ENCODE measurements at places on chromosomes 2 and 18.

DNA sequence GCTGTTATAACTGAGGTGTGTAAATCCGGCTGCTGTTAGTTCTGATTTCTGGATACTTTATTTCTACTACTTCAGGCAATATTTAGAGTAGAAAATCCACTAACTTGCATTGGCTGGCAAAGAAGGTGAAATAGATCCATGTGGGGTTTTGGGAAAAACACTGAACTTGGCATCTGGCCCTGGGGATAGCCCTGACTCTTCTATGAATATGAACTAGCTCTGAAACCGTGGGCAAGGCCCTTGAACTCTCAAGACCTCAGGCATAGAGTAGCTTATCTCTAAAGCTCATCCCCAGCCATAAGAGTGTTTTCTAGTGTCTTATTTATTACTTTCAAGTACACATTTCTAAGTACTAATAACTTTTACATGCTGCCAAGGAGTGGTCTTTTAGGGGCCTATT is 25.8 kb downstream of the PARD3B start:
- no peak for DNase-seq

GRCh38 chr2:212477571-212477970 is 61.0 kb downstream of the ERBB4 start:
- DNase-seq, result no peak

DNA sequence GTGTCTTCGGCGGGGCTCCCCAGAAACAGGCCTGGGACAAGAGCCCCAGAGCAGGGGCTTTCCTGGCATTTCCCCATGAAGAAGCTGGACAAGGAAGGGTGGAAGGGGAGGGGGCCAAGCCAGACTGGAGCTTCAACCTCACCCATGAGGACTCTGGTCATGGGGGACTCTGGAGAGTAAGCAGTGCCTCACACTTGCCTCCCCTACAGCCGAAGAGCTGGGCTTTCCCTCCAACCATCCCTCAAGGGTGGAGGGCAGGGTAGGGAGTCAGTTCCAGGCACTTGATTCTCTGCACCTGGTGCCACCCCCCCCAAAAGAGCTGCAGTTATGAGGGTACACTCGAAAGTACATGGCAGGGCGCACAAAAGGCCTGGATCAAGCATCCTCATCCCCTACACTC is 246.6 kb downstream of the TFCP2L1 start:
- no peak for DNase-seq

GRCh38 chr18:70243131-70243929 is 37.8 kb upstream of the RTTN start:
- no peak for DNase-seq

- no peak for DNase-seq
Observed at GRCh38 chr2:234955971-234956509, 4.2 kb downstream of the SH3BP4 start.

GRCh38 chr2:464562-465309 is 176.8 kb upstream of the ALKAL2 start:
- DNase-seq, result no peak

GRCh38 chr2:124725187-124725586 is 700.1 kb downstream of the CNTNAP5 start:
- no peak for DNase-seq

GRCh38 chr2:233165543-233165894 is 86.0 kb upstream of the ATG16L1 start:
- DNase-seq, result no peak

DNA sequence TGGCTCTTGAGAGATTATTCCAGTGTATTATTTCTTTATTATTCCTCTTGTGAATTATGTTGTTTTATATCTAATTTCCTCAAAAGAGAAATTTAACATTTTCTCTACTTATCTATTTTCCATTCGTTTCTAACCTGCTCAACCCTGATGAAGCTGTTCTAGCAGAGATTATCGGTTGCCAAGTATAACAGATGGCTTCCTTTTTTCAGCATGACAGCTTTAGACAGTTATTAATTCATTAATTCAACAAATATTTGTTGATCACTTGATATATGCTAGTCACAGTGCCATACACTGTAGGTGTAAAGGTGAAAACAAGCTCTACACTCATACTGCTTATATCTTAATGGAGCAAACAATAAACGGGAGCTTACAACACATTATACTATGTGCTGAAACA is 137.9 kb upstream of the UBE2E3 start:
- DNase-seq, result no peak

DNA sequence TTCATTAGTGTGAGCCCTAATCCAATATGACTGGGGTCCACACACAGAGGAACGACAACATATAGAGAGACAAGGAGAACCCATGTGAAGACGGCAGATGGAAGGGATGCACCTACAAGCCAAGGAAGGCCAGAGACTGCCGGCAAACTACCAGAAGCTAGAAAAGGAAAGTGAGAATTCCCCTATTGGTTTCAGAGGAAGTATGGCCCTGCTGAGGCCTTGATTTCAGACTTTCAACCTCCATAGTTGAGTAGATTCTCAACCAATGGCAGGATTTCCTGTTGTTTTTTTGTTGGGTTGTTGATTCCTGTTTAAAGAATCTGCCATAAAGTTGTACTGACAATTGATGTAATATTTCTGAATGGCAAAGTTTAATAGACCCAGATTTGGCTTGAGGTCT is 241.5 kb downstream of the SATB2 start:
- DNase-seq, result no peak

DNA sequence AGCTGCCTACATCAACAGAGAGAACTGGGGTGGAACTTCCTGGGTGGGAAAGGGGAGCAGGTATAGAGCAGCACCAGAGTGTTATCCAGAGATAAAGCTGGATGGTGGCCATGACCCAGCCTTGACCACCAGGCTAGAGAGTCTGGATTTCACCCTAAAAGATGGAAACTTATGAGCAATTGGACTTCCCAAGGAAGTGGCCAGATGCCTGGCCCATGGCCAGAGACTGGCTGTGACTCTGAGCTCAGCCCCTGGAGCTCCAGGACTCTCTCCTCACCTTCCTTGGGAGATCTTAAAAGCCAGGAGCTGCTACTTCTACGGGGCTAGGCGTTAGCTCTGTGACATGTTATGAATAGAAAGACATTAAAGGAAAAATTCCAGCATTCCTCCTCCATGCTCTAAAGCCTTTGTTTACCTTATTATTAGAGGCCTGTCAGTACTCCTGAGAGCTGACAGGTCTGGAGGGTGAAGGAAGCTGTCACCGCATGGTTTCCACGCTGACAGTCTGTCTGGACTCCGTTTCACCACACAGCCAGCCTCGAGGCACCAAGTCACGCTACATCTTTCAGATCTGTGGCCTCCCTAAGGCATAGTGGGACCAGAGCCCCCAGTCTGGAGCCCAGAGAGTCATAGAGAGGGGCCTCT is 260.0 kb upstream of the SIX2 start:
- no peak for DNase-seq

- no peak for DNase-seq
Observed at GRCh38 chr18:72637299-72637698, 93.2 kb upstream of the CBLN2 start.

DNA sequence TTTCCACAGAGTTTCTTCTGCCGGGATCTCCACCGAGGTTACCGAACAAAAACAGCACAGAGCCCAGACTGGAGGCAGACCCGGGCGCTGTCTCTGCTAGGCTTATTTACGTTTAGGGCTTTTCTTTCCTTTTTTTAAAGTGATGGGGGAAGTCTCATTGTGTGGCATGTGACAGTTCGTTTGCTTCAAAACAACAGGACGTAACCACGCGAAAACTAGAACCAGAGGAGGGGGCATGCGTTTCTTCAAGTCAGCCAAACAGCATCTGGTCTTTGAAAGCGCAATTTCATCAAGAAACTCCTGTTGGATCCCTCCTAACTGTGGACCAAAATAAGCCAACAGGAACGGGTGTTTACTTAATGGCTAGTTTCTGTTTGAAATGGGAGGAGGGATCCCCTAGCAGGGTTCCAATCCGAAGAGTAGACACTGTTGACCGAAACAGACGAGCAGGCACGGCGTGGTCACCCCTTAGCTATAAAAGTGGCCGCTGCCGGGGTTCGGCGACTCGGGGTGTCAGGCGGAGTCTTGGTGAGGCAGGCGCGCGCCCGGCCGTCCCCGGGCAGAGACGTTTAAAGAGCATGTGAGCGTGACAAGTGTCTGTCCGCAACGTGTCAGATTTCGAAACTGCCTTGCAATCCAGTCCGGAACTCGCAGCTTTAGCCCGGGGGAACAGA is 997 bp upstream of the TGIF1 start:
- DNase-seq, result no peak

DNA sequence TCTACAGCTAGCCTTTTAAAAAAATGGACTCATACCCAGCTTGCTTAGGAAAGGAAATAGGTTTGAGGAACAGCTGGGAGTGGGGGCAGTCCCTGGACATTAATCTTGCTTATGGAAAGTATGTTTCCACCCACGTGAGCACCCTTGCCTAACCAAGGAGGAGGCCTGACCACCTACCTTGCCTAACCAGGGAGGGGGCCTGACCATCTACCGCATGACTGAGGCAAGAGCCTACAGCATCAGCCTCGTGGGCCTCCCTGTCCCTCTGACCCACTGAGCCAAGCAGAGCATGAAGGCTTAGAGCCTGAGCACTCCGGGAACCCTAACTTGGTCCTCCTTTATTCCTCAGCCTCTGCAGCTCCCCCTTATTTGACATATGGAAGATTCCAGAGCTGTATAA is 20.2 kb downstream of the PRKAG3 start:
- DNase-seq, result peak; percentile 21

- no peak for DNase-seq
Observed at GRCh38 chr2:215791481-215791937, 221.8 kb downstream of the MREG start.

- no peak for DNase-seq
Observed at GRCh38 chr2:31277621-31278020, 43.7 kb downstream of the EHD3 start.

DNA sequence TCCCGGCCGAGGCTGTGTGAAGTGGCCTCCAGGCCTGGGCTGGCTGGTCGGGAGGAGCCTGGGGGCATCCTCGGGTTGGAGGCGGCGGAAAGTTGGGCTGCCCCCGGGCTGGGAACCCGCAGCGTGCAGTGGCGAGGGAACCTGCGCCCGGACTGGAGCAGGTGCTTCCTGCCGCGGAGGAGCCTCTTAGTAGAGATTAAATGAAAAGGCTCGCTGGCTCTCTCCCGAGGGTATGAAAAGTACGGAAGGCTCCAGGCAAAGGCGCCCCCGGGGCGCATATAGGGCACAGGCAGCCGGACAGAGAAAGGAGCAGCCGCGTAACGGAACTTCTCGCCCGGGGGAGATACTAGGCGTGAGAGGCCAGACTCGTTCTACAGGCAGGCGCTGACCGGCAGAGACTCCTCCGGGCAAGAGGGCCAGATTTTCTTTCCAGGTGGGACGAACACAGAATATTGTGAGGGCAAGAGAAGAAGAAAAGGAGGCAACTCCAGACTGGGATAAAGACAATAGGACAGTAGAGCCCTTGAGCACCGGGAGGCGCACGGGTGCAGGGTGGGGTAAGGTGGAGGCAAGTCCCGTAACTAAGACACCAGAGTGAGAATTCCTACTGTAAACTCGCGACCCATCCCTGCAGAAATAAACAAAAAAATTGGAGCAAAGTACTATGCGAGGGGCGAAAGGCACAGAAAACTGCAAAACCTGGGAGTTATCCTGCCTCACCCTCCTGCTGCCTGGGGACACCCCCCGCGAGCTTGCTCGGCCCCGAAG is 816 bp downstream of the CDH2 start:
- DNase-seq, result no peak

DNA sequence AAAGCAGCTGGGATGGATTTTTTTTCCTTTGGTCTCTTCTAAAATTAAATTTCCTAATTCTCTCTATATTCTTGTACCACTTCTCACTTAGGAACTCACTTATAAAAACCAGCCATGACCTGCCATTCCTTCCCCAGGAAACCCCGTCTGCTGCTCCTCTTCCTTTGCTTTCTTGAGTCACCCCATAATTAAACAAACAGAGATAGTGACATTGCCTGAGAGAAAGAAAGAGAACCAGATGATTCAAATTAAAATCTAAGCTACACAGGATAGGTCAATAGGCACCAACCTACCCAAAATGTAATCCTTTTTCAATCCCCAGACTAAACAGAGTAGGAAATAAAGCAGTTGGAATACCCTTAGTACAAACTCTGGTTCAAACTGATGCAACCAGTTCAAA is 9.7 kb downstream of the STK39 start:
- peak; percentile 28 for DNase-seq

- no peak for DNase-seq
Observed at GRCh38 chr2:142754182-142754581, 123.3 kb upstream of the KYNU start.

DNA sequence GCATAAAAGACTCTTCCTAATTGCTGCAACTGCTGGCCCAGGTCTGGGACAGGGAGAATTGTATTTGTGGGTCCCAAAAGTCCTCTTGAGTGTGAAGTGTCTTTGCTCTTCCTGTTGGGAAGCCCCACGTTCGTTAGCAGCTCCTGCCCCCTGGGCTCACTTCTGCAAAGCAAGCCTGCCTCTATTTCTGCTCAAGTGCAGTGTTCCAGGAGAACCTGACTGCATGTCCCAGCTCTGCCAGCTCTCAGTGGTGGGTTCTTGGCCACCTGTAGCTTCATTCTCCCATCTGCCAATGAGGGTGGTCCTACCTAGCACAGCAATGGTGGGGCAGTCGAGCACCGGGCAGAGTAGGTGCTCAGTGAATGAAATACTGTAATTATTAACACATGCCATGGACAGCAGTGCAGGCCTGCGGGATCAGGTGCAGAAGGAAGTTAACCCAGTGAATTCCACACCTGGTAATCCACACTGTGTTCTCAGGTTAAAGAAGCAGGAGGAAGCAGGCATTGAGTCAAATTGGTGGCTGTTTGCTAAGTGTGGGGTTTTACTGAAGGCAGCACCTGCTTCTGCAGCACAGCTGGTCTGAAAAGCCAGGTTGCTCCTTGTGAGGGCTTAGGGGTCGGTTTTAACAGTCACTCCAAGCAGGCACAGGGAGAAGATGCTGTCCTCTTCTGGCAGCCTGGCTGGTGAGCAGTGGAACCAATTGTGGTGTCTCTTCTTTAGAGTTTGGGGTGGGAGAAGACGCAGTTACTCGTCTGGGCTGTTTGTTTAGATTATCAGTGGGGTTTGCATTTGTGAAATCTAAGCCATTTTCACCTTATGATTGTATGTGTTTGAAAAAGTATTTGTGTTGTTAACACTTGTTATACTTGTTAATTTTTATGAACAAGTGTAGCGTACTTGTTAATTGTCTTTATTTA is 54.3 kb downstream of the DGKD start:
- no peak for DNase-seq

DNA sequence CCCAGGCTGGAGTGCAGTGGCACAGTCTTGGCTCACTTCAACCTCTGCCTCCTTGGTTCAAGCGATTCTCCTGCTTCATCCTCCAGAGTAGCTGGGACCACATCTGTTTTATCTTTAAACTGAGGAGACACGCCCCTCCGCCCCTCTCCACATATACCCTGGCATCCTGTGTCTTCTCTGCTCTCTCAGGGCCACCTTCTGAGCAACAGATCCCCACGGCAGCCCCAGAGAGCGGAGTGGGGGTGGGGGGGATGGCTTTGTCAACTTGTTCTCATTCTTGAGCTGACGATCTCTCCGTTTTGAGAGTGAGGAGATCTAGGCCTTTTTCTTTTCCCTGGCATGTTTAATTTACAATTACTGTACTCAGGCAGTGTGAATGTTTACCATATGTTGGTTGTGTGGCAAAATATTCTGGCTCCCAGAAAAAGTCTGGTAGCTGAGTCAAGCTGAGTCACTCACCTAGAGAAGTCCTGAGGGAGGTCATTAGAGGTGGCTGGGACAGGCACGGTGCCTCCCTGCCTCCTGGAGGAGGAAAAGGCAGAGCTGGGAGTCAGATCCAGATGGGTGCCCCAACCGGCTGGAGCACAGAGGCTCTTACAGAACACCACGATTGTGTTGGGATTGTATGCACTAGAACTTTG is 19.5 kb upstream of the ID2 start:
- peak; percentile 92 for DNase-seq
